Renal pelvis (tissue), 12 donors: ENCODE measurements at places on chromosomes 4 and X. TPM values are rescaled to one million over a fixed set of nuclear protein-coding genes. Genes with fewer than 3 reads are reported as not detected.
A peak's percentile ranks its signal among the peaks of the same experiment; 100 is the strongest.

The MFAP3L gene
- polyA plus RNA-seq: 25.9 TPM

The TRPC3 gene
- polyA plus RNA-seq: 0.81 TPM

GRCh38 chrX:15815779-15816437, 25.6 kb downstream of the ZRSR2 start:
- DNase-seq: peak; percentile 15

GRCh38 chrX:88425739-88426138, 321.3 kb upstream of the CPXCR1 start:
- DNase-seq: no peak

GRCh38 chrX:103550415-103551051, 31.2 kb upstream of the RAB40A start:
- DNase-seq: no peak

The BRCC3 gene
- polyA plus RNA-seq: 29.5 TPM
